ENCODE measurements at places on chromosomes 1 and 21.

- no peak for DNase-seq
Observed at GRCh38 chr1:153490272-153491051, 30.0 kb upstream of the S100A7 start.

- DNase-seq: no peak
Observed at GRCh38 chr1:88910401-88910800, 19.0 kb upstream of the GTF2B start.

DNA sequence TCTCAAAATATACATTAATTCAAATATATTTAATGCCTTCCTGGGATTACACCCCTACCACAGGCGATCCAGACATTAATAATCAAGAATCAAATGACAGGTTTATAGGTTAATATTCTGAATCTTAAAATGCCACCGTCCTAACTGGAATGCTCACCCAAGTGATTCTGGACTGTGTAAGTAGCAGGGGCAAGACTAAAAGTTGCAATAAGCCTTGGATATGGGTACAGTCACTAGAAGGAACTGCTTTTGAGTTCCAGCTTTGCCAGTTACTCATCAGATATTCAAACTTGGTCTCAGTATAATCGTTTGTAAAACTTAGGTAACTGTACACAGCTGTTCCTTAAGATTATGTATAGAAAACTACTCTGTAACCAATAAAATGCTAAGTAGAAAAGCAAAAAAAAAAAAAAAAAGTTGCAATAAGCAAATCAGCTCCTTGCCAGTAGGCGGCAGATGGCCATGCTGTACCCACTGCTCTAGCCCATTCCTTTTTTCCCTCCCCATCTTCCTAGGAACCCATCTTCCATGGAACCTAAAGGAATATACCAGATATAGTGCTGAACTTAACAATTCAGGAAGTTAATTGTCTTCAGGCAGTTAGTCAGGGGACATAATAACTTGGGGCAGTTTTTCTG, 10.5 kb downstream of the RO60 start:
- DNase-seq: no peak

DNA sequence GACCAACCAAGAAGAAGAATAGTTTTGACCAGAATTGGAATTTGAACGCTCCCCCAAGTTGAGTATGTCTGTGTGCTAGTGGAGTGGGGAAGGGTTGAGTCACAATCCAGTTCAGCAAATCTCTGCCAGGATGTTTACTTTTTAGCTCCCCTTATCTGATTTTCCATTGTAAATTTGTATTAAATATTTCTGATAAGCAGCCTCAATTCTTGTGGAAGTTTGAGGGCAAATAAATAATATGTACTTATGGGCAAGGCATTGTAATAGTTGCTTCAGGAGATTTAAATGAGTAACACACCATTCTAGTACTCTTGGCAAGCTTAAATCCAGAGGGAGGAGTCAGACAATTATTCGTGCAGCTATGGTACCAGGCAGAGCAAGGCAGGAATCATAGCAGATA, 14.4 kb downstream of the CXADR start:
- DNase-seq: no peak

DNA sequence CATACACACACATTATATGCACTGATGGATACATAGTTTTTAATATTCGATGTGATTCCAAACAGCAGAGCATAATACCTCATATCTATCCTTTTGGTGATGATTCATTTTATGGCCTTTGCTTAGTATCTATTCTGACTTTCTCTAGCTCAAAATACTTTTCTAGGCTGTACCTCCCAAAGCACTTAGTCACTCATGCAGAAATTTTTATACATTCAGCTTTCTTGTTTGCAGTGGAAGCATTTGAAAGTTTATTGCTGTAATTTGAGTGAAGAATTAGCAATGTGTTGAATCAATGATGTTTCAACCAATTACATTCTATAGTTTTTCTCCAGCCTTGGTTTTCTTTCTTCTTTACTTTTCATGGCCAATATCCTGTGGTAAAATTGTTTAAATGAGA, 66.7 kb downstream of the LBR start:
- DNase-seq: no peak

- no peak for DNase-seq
Observed at GRCh38 chr1:54227091-54227602, 27.2 kb downstream of the MRPL37 start.

DNA sequence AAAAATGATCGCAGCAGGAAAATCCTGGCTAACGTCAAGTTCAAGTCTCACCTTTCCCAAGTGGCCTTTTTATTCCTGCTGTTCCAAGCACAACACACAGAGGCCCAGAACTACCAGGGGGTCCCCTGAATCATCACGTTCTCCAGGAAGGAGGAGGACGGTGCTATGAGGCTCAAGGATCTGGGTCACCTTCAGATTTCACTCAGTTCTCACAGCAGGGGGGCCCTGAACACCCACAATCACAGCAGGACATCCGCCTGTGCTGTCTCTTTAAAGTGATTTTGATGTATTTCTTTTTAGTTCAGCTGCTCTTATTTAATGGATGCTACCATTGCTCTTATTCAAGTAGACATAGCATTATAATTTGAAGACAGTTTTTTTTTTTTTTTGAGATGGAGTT, 173.4 kb downstream of the HUNK start:
- no peak for DNase-seq

- no peak for DNase-seq
Observed at GRCh38 chr1:186982116-186982515, 153.4 kb downstream of the PLA2G4A start.

GRCh38 chr1:97306504-97306903, 584.9 kb downstream of the PTBP2 start:
- no peak for DNase-seq

GRCh38 chr1:221517961-221518360, 223.9 kb downstream of the DUSP10 start:
- no peak for DNase-seq

DNA sequence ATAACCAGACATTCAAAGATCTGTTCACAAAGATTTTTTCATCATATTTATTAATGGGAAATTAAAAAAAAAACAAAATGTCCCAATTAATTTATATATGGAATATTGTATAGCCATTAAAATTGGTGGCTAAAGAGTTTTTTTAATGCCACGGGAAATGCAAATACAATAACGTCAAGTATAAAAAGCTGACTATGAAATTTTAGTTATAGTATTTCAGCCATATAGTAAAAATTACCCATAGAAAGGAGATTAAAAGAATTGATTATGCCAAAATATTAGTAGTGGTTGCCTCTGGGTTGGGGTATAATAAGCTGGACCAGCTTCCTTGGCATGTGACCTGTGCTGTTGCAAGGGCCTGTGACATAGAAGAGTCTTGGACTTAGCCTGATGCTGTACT, 78.8 kb downstream of the KCTD3 start:
- DNase-seq: no peak

- DNase-seq: no peak
Observed at GRCh38 chr1:66253330-66253921, 280.5 kb upstream of the SGIP1 start.

DNA sequence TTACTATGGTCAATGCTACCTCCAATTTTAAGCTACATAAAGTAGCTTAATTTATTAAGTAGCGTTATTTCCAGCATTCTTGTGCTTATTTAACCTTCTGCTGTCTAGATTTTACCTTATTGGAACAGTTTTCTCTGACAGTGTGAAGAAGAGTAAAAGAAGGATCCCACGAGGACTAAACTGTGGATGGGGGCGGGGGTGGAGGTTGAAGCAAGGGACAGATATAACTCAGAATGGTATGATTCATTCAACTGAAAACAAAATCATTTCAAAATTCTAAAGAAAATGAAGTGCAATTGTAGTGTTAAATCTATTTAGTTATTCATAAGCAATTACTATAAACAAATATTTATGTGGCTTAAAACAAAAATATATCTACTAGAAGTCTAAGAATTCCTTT, 11.5 kb upstream of the VAV3 start:
- no peak for DNase-seq

GRCh38 chr1:9119745-9120144, 9.2 kb downstream of the GPR157 start:
- no peak for DNase-seq

DNA sequence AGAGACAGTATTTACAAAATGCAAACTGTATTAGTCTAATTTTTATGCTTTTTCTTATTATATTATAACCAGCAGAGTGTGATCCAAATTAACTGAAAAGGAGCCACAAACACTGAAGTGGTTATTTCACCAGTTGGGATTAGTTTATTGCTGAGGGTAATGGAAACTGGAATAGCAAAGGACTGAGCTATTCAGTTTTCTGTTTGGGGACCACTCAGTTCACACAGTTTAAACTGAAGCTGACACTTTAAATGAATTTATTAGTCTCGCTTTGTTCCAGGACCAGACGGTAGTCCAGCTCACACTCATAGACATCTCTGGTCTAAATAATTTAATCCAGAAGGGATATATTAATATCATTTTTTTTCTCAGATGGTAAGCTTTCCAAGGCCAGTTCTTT, 410.7 kb downstream of the LTN1 start:
- DNase-seq: no peak

- DNase-seq: no peak
Observed at GRCh38 chr1:241992734-241993133, 6.2 kb downstream of the MAP1LC3C start.

DNA sequence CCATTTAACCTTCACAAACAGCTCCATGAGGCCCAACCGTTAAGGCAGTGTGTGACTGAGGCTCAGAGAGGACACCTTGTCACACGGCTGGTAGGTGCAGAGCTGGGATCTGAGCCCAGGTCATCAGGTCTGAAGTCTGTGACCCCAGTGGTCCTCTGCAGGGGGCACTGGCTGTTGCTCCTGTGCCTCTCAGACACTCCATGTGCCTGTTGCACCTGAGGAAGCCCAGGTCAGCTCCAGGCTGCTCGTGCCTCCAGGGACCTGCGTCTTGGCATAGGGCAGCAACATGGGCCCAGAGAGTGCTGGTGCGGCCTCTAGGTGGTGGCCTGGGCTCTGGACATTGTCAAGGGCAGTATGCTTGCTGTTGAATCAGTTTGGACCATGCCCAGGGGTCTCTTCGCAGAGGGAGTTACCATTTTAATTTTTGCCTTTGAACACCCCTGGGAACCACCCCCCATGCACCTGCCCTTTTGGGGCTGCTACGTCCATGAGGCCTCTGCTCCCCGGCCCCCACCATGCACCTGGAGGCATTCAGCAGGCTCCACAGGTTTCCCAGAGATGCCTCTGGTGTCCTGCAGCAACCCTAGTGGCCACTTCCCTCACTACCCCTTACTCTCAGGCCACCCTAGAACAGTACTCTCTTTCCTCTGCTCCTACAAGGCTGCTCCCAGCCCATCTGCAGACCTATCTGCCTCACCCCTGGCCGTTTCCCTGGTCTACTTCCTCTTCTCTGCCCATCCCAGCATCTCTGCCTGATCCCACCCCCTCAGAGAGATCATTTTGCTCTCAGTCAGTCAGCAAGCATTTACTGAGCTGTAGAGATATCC, 25.2 kb upstream of the EPS8L3 start:
- no peak for DNase-seq

DNA sequence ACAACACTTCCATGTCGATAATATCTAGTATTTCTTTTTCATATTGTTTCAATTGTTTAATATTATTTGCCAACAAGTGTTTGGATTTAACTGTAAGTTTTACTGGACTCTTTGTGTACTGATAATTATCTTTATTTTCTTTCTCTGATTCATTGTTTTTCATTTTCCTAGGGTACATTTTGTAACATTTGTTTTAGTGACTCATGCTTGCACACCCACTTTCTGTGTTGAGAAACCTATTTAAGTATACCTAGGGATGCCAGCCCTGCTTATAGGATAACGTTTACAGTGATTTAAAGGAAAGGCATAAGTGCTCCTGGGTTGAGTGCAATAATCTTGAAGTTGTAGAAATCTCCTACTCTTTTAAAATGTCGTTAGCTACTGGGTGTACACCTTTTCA, 1386.0 kb upstream of the ADGRL4 start:
- no peak for DNase-seq

- DNase-seq: no peak
Observed at GRCh38 chr1:228544021-228544850, 57.1 kb downstream of the RNF187 start.

- no peak for DNase-seq
Observed at GRCh38 chr21:14675774-14676530, 129.8 kb upstream of the SAMSN1 start.

DNA sequence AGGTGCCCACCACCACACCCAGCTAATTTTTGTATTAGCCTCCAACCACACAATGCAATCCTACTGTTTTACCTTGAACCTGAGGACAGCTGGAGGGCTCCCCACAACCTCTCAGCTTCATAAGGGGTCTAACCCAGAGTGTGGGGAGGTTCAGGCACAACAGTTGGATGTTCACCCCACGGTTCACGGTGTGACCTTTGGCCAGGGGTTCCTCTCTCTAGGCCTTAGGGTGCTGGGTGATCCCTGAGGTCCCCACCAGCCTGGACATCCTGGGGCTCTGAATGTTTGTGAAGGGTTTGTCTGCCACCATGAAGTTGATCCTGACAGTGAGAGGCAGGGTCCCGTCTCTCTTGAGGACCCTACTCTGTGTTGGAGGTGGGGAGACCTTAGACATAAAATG, 3.9 kb downstream of the ACOT11 start:
- DNase-seq: no peak

DNA sequence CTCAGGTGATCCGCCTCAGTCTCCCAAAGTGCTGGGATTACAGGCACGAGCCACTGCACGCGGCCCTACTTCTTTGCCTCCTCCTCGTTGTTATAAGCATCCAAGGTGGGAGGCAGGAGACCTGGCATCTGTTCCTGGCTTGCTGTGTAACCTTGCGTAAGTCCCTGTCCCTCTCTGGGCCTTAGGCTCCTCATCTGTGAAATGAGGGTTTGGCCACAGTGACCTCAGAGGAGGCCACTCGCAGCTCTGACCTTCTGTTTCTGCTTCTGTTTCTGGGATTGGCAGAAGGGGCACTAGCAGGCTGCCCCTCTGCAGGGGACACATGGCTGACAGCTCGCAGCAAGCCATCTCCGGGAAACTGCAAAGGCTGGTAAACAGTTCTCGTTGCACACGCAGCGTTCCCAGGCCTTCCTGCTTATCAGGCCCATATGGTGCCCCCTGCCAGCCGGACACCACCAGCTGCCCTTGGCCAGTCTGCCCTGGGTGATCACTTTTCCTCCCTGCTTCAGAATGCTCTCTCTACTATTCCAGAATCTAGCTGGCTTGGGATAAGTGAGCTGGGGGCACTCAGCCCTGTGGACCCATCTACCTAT, 2.6 kb upstream of the LDLRAP1 start:
- no peak for DNase-seq

DNA sequence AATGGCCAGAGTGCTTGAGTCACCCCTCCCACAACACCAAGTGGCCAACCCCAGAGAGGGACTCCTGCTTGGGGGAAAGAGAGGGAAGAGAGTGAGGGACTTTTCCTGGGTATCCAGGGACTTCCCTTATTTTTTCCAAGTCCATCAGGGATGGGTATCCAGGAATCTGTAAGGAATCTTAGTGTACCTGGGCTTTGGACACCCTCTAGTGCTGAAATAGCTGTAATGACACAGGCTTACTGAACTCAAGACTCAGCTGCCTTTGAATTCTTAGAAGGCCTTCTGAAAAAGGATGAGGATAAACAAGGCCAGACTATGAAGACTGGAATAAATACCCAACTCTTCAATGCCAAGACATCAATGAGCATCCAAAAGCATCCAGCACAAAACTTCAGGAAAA, 12.0 kb downstream of the TSHB start:
- DNase-seq: no peak
